Caco-2 (cell line): ENCODE measurements at places on chromosomes 12 and 14.

GRCh38 chr12:113016796-113017195, 38.5 kb downstream of the OAS2 start:
- no peak for DNase-seq

DNA sequence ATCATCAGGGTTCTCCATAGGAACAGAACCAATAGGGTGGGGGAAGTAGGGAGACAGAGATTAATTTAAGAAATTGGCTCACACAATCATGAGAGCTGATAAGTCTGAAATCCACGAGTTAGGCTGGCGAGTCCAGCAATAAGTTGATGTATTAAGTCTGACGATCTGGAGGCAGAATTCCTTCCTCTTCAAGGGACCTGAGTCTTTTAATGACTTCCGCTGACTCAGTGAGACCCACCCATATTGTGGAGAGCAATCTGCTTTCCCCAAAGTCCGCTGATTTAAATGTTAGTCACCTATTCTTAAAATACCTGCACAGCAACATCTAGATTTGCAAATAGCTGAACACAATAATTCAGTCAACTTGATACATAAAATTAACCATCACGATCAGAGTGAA, 97.8 kb downstream of the SPTSSA start:
- no peak for DNase-seq

DNA sequence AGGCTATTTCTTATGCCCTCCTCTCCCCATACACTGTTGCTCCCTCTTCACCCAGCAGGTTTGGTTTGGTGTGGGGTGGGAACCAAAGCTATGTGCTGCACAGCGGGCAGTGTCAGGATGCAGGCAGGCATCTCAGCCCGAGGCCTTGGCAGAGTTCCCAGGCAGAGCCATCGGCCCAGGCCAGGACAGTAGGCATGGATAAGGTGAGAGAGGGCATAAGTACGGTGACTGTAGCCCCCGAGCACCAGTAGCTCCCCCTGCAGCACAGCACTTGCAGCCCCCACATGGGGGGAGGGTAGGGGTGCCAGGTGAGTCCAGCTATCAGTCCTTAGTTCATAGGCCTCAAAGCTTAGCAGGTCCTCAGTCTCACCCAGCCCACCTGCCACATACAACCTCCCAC, 7.2 kb downstream of the KLHL33 start:
- DNase-seq: no peak

GRCh38 chr12:111428728-111429175, 23.0 kb downstream of the SH2B3 start:
- DNase-seq: no peak

DNA sequence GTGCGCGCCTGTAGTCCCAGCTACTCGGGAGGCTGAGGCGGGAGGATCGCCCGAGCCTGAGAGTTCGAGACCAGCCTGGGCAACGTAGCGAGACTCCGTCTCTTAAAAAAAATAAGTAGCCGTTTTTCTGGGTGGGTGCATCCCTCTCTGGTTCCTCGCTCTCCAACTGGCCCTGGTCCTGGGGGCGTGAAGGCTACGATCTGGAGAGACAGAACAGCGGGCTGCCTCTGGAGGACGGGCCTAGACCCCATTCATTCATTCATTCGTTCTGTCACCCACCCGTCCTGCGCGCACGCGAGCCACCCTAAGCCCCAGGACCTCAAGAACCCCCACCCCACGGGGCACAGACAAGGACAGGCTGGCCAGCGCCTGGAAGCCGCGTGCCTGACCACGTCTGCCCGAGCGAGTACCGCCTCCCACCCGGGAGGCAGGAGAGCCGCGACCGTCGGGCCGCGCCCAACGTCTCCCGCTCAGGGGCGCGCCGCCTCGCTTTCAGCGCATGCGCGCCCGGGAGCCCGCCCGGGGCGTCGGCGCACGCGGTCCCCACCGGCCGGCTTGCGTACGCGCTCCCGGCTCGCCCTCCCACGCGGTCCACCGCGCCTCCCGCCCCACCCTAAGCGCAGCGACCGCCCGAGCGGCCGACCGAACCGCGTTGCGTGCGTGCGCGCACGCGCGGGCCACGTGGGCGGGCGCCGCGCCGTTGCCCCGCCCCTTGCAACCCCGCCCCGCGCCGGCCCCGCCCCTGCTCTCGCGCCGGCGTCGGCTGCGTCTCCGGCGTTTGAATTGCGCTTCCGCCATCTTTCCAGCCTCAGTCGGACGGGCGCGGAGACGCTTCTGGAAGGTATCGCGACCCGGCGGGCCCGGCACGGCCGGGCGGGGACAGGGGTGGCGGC, at the start of gene RAN:
RAN (plus strand) TSS at position 781 of the 893 bp plus-strand sequence. CDS start 528 bp downstream, outside the sequence.
- DNase-seq: peak; percentile 94

- DNase-seq: peak; percentile 60
These were observed 320.2 kb downstream of the GRIN2B start for GRCh38 chr12:13661005-13661887.

GRCh38 chr12:89768586-89769482, 60.2 kb upstream of the ATP2B1 start:
- peak; percentile 23 for DNase-seq

DNA sequence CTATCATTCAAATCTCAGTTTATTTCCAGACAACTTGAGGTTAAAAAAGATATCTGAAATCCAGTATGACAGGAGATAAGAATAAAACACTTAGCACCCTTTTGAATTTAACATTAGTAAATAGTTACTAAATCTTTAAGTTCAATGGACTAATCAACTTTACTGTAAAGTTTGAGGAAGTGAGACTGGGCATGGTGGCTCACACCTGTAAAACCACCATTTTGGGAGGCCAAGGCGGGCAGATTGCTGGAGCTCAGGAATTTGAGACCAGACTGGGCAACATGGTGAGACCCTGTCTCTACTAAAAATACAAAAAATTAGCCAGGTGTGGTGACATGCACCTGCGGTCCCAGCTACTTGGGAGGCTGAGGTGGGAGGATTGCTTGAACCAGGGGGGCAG, 40.3 kb upstream of the CERS5 start:
- no peak for DNase-seq

DNA sequence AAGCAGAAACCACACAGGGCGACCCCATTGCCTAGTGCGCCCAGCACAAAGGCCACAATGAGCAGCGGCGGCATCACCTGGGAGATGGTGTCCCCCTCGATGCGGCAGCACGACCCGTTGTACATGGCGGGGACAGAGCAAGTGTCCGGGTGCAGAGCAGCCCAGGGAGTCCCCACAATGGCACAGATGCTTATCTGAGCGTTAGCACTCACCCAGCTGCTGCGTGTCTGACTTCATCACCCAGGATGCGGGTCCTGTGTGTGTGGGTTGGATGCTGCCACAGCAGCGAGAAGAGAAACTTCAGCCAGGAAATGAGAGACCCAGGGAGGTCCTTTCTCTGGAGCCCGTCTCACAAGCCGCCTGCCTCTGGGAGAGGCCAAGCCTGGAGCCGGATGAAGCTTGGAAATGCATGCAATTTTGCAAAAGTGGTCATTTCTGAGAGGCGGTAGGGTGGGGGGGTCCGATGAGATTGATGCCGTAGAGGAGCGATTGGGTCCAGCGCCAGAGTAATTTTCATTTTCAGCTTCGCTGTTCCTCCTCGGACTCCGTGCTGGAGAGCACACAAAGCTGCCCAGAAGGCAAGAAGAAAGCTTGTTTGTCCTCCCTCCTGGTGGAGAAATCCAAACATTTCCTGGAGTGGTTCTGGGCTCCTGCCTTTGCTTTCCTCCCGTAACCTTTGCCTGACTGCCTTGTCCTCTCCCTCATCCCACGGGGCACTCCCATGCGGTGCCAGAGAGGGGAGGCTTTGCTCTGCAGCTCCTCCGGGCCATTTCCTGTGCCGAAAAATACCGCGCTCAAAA, at the start of gene HCAR1:
HCAR1 (minus strand) TSS at position 630 of the 800 bp plus-strand sequence; CDS start at position 125, 505 bp downstream.
- DNase-seq: peak; percentile 50

GRCh38 chr14:87687420-87687819, 305.6 kb downstream of the GALC start:
- DNase-seq: no peak

- no peak for DNase-seq
These were observed 49.1 kb downstream of the PTGER2 start for GRCh38 chr14:52363041-52363704.

DNA sequence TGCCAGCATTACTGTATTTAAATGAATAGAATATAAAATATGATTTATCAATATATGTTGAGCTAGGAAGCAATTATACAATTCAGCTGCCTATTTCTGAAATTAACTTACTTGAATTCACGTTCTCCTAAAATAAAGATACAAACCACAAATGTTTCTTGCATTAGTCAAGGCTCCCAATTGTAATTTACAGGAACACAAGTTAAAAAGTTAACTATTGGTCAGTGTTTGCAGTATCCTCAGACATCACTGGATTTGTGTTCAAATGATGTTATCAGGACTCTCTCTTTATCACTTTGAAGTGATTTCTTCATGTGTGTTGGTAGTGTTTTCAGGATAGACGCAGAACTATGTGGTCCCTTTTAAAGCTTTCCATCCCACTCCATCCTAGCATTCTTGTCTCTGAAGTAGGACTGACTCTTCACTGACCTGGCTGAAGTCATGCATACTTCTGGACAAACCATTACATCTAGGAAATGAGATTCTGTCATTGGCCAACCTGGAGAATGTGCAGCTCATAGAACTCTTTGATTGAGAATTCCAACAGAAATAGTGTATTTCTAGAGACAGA, 156.1 kb downstream of the KICS2 start:
- no peak for DNase-seq

- DNase-seq: no peak
These were observed 160.7 kb upstream of the TMTC1 start for GRCh38 chr12:29944269-29945000.

DNA sequence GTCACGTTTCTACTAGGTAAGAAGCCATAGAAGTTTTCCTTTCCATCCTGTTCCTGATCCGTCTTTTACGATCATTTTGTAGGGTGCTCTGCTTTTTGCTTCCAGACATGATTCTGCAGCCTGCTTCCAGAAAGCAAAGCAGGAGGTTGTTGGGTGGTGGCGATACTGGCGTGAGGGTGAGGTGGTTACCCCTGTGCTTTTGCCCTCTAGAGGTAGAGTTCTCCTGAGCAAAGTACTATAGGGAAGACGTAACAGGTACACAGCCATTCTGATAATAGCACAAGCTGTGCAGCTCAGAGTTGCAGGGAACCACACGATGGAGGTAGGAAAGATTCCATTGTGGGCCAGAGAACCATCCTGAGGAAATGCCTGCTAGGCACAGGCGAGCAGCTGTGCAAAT, 186.0 kb downstream of the PAH start:
- no peak for DNase-seq

DNA sequence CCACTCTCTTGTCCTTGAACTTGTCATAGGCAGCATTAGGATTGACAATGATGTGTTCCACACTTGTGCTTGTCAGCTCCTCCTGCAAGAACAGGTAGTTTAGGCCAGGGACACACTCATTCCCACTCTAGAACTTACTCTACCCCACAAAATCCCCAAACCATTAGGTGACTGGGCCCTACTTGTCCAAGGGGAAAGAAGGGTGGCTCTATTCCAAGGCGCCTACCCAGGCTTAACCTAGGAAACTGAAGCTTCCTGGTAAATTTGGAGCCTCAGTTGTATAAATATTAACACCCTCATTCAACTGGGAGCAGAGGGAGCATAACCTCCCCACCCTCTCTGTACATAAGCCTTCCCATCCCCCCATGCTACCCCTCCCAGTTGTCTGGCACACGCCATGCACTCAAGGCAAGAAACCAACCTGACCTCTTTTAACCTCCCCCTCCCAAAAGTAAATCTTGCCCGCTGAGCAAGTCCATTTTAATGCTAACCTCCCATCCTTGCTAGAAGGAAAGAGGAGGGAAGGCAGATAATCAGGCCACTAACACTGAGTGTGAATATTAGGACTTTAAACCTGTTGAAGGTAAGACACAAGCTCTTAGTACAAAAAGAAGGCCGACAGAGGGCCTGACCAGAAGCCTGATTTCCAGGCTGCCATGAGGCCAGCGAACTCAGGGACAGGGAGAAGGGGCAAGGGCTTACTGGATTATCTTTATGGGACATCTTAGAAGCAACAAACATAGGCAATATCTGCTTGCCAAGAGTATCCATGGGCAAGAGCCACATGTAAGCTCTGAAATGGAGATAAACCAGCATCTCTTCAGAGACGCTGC, 11.0 kb downstream of the DCTN2 start:
- no peak for DNase-seq

DNA sequence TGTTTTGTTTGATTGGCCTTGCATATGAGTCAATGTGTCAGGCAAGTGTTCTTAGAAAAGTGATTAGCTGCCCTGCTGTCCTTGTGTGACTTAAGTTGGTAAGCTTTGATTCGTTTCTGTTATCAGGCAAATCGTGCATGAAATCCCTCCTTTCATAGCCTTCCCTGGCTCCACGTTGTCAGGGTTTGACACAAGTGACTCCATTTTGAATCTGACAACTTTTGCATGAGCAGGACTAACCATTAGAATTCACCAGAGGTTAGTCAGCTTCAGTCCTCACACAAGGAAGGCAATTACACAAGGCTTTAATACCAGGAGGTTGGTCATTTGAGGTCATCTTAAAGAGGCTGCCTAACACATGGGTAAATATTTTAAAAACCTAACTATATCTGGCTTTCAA, 68.2 kb downstream of the GPATCH2L start:
- no peak for DNase-seq

- DNase-seq: peak; percentile 55
These were observed 14.9 kb upstream of the IFT81 start for GRCh38 chr12:110109037-110109836.

- DNase-seq: no peak
These were observed 412 bp upstream of the TEP1 start for GRCh38 chr14:20413744-20414082.

GRCh38 chr12:57807285-57807684, 11.2 kb downstream of the AVIL start:
- no peak for DNase-seq

GRCh38 chr12:113269257-113269943, 48.1 kb downstream of the TPCN1 start:
- no peak for DNase-seq

DNA sequence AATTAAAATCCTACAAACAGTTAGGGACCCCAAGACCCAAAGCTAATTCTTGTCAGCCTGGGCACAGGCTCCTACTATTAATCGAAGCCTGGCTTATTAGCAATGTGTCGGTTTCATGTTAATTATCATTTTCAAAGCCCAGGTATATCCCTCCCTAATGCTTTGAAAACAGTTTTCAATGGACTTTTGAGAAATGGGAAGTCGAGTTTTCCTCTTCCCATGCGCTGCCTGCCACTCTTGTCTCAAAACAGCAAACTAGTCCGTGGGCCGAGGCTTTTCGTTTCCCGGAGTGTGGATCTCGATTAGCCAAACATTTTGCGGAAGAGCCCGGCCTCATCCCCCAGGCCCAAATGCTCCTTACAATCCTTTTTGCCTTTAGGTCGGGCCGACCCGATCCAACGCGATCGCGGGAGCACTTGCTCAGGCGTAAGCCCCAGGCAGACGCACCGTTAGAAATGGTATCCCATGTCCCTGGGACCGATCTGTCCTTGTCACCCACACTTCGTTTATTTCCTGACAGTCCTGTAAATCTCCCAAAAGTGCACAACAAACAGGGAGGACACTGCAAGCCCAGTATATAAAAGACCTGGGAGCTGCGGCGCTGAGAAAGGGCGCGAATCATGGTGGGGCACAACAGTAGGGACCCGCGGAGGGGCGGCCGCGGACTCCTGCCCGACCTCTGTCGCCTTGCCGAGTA, 1.5 kb downstream of the SIX6 start:
- DNase-seq: no peak
